ENCODE measurements at places on chromosomes 3 and 15.
A peak's percentile ranks its signal among the peaks of the same experiment; 100 is the strongest.

GRCh38 chr3:157335233-157336076, 101.2 kb upstream of the PTX3 start:
- DNase-seq: peak; percentile 46

DNA sequence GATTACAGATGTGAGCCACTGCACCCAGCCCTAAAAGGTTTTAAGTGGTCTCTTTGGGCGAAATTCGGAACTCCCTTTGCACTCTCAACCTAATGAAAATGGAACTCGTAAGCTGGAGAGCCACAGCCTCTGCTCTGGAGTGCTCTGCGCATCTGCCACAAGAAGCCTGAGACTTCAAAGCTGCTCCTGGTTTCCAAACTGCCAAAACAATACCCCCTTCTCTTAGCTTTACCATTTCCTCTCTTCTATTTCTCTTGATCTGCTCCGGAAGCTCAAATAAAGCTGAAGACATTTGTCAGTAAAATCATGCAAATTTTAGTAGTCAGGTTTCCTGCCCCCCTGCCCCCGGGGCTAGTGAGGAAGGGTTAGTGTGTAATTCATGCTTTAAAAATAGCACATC, 312.7 kb downstream of the MFSD1 start:
- no peak for DNase-seq

GRCh38 chr3:44031387-44032380, 210.0 kb upstream of the TOPAZ1 start:
- no peak for DNase-seq

DNA sequence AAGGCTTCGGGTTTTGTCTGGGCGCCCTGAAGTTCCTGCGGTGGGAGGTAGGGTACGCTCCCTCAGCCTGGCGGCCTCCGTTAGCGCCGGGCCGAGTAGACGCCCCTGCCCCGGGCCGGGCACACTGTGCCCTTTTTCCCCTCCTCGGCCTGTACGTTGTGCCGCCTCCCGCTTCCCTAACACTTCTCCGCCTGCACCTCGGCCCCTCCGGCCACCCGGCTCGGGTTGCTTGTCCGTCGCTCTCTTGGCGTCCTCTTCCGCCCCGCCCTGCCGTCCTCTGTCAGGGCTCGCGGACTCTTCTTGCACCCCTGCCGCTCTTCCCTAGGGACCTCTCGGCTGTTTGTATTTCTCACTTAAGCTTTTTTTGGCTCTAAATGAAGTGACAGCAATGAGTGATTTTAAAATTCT, 384 bp downstream of the KNL1 start:
- DNase-seq: peak; percentile 36

GRCh38 chr3:162489853-162490252, 993.2 kb downstream of the OTOL1 start:
- peak; percentile 53 for DNase-seq

DNA sequence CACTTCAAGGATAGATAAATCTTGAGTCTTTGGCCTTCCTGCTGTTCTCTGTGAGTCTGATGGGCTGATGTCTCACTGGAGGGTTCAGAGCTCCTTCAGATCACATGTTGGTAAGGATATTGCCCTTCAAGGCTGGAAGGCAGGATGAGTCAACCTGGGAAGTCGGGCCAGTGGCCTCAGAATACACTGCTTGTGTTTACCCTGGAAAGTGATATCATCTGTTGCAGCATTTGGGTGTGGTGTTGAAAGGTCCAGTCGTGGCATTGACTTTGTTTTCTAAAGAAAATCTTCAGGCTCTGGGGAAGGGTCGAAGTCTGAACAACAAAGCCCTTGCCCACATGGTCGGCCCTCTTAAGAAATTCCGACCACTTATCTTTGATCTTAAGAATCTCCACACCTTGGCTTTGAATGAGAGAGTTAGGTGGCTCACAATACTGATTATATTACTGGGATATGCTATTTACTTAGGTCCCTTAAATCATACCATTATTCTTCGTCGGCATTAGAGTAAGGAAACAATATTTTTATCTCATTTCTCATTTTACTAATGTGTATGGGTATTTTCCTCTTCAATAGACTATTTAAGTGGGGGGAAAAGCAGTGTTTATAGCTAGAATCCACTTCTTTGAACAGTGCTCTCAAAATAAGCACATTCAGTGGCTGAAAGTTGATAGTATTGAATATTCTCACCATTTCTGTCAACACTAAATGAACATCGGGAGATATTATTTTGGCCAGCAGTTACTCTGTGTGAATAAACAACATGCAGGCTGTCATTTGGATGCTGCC, 303.9 kb upstream of the RASGRP1 start:
- no peak for DNase-seq

GRCh38 chr3:187626581-187626980, 43.6 kb downstream of the SST start:
- DNase-seq: no peak

- peak; percentile 4 for DNase-seq
These were observed 23.5 kb upstream of the RAP2B start for GRCh38 chr3:153138276-153139210.

DNA sequence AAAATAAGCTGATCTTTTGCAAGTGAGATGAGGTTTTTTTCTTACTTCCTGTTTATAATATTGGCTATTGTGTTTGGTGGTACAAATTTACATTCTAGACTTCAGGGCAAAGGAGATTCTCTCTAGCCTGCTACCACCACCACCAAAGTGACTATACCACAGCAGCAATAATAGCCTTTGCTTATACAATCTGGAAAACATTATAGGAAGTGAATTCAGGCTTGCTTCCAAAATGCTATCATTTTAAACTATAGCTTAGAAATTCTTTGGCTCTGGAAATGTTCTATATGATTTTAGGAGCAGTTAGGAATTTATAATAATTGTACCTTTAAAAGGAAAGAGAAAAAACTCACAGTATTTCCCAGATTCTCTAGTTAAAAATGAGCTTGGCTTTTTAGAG, 94.4 kb downstream of the TFG start:
- DNase-seq: no peak

- DNase-seq: no peak
These were observed 310.6 kb downstream of the NLGN1 start for GRCh38 chr3:173708191-173708590.

GRCh38 chr15:33515121-33515520, 204.4 kb downstream of the RYR3 start:
- no peak for DNase-seq

- DNase-seq: peak; percentile 79
These were observed at the start of gene HES1 for GRCh38 chr3:194135806-194136518. Gene HES1, plus strand, starts transcription at chr3:194136148. Its CDS starts 233 bp downstream, at chr3:194136381.

DNA sequence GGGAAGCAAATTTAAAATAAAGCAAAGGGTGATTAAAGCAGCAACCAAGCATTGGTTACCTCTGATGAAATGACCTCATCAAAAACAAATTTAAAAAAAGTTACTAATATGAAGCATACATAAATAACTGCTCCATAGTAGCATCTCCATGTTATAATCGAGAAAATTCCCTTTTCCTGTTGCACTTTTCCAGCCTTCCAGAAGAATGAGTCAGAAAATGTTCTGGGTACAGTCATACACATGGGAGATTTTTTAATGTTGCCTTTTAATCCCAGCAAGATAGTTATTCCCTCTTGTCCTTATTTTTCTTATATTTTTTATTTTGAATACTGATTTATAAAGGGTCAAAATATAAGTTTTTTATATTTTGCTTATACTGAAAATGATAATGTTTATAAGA, 2.6 kb upstream of the TMCO5A start:
- DNase-seq: no peak

- no peak for DNase-seq
These were observed 259.2 kb downstream of the NEK10 start for GRCh38 chr3:27110020-27110419.

DNA sequence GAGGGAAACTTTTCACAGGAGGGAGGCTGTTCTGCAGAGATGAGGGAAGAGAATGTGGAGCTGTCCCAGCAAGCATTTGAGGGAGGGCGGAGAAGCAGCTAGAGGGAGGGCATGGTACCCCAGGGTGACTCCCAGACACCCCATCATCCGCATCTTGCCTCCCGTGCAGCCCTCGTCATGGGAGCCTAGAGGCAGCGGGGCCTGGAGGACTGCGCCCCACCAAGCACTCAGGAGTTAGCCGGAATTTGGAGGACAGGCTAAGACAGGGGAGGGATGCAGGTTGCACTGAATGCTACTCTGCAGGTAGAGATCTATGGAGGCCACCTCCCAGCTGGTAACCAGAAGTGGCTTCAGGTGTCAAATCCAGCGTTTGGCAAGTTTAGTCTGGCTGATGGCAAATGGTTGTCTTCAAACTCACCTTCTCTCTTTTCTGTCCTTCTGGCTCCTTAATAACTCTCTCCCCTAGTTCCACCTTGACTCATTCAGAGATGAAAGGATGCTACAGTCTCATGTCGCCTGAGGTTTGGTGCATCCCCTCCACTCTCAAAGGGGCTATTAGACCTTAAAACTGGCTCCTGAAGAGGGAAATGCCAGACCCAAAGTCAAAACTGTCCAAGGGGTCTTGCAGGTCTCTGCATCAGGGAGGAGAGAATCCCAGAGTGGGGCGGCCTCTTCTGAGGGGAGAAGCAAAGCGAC, 155.9 kb upstream of the TLE3 start:
- DNase-seq: no peak

DNA sequence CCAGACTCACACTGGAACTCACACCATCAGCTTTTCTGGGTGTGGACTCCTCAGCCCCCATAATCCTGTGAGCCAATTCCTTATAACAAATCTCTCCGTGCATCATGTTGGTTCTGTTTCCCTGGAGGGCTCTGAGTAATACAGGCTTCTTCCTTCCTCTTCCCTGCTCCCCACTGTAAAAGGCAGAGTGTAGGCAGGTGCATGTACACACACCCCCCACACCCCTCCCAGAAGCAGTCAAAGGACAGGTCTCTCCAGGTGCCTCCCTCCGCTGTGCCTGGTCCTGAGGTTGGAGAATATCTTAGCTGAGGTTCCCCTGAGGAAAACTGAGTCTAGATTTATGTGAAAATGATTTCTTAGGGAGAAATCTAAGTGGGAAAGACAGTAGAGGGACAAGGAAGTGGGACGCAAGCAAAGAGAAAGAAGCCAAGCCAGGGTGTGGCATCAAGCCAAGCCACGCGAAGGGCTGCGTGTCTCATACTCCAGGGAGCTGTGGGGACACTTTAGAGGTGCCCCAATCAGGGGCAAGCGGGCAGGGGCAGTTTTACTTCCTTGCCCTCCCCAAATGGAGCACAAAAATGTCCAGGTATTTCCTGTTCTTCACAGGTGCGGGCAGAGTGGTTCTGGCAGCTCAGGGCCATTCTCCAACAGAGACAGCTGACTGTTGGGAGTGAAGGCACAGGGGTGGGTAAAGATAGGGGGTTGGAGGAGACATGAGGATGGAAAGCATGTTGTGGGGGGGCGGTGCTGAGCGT, 86.6 kb downstream of the HMG20A start:
- no peak for DNase-seq

DNA sequence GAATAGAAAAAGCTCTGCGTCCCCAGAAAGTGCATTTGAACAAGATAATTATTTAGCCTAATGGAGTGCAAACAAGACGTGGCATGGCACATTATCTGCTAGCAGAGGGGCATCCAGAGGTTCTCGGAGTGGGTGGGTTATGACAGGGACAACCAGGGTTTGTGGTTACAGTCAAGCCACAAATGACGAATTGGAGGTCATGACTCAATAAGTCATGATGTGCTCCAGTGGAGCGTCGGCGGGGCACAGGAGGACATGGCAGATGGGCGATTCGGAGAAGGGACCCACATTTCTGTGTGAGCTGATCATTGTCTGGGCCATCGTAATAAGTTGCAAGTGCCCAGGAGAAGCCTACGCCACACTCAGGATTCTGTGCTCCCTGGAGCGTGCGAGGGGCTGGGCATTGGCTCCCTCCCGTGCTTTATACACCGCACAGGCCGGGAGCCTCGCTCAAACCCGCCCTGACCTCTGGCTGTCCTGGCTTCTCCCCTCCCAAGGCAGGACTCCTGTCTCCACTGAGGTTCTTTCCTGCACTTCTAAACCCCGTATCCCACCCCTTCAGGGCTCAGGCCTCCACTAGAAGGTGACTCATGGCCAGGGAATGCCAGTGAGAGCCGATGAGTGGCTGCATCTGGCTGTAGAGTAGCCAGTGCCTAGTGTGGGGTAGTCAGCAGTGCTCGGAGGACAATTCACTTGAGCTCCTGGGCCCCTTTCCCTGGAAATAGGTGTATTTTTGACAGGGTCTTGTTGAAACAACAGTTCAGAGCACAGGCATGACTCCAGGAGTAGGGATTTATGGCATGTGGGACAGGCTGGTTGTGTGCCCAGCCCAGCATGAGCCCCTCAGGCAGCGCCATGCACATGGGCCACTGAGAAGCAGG, 67.4 kb downstream of the GRIP2 start:
- no peak for DNase-seq

- no peak for DNase-seq
These were observed 3.9 kb upstream of the CXCR6 start for GRCh38 chr3:45939341-45939771.

GRCh38 chr3:94311651-94312050, 248.8 kb downstream of the NSUN3 start:
- no peak for DNase-seq

GRCh38 chr15:70533931-70534742, 229.2 kb downstream of the UACA start:
- DNase-seq: no peak

DNA sequence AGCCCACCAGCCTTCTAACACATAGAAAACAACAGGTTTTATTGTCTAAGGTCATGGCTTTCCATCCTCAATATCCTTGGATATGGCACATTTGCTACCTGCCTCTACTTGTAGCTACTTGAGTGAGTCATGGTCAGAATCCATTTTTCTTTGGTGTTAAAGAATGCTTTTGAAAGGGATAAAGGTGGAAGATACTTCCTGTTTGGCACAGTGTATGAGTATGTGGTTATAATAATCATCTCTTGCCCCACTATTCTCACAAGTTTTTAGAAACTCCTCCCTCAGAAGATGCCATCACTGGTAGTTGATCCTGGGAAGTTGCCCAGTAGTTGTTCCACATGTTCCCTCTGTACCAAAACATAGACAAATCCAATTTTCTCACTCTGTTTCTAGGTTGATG, 508.6 kb upstream of the IL12A start:
- DNase-seq: no peak

- DNase-seq: peak; percentile 29
These were observed 259.9 kb upstream of the ATP11B start for GRCh38 chr3:182533394-182533793.

GRCh38 chr3:141994856-141995255, 118.4 kb downstream of the ATP1B3 start:
- no peak for DNase-seq

DNA sequence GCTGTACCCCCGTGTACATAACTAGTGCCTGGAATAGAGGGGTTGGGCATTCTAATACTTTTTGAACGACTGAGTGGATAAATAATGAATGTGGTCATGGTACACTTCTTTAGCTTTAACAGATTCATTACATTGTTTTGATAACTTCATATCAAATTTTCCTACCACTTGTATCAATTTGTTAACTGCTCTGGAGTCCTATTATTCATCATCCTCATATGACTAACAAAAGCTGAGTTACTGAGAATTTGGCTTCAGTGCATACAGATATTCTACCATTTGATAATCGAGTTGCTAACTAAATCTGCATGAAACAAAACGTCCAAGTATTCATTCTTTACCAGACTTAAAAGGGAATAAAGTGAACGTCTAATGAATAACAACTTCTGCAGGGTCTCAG, 31.7 kb downstream of the FRMD5 start:
- no peak for DNase-seq

GRCh38 chr3:65828706-65829105, 210.0 kb downstream of the MAGI1 start:
- DNase-seq: no peak

All from COR-L47 (cell line).